Immature natural killer cell (primary cell): ENCODE measurements at places on chromosomes 5 and 9.
A peak's percentile ranks its signal among the peaks of the same experiment; 100 is the strongest.

GRCh38 chr5:132392411-132392810 lies 22.9 kb downstream of the SLC22A5 start:
- DNase-seq = no peak

DNA sequence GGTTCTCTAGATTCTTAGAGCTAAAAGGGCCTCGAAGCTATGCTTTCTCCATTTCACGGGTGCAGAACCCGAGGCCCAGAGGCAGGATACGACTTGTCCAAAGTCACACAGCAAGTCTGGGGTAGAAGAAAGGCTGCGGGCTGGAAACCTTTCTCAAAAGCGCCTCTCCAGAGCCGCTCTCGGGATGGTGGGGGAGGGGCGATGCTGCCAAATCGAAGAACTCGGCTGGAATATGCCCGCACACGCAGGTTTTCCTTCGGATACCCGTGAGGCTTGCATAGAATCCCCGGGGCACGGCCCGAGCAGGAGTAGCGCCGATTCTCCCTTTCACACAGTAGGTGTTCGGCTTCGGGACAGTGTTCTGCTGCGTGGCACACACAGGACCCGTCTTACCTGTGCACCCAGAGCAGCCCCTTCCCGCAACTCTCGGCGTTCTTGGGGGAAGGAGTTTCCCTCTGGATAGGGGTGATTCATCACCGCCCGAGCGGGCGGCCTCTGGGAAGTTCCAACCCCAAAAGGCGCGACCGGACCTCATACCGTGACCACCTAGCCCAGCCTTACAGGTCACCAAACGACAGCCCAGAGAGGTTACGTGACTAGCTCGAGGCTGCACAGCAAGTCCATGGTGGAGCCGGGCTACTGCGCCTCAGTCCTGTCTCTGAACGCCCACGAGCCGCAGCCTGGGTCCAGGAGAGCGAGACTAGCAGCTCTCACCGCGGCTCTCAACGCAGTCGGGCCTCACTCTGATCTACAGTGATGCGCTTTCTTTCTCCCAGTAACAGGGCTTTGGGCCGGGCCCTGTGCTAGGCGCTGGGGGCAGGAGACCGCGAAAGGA lies 4.1 kb downstream of the PAX5 start:
- DNase-seq = no peak

DNA sequence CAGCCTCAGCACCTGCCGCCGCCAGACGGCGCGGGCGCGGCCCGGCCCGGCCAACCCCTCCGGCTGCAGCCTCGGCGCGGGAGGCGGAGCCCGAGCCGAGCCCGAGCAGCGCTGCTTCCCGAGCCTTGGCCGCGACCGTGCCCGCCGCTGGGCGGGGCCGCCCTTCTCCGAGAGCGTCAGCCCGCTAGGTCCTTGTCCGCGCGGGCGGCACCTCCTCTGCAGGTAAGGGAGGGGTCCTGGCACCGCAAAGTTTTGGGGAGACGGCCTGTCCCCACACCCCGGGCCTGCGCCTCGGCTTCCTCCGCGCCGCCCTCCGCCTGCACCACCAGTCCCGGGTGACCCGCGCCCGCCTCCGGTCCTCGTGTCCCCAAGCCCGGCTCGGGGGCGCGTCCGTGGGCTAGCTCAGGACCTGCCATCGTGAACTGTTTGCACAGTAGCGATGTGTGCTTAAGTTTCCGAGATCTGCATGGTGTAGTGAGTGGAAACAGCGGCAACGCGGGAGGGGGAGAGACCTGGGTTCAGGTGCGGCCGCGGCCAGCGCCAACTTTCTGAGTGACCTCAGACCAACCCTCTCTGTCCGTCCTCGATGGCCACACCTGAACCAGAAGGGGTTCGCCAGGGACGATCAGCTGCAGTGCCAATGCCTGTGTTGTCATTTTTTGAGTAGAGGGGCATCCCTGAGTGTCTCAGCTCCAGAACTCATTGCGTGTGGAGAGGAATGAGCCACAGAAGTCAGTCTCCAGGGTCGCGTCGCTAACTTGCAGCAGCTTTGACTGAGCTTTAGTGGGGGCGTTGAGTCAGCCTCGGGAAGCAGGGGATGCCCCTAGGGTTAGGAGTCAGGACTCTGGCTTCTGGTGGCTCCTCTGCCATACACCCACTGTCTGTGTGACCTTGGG lies at the start of gene FRMPD1:
FRMPD1 (plus strand) TSS at position 82 of the 896 bp plus-strand sequence. CDS start 41,688 bp downstream, outside the sequence.
- DNase-seq = peak; percentile 39

GRCh38 chr9:96494215-96494800 lies 44.3 kb downstream of the HABP4 start:
- no peak for DNase-seq

- no peak for DNase-seq
Measured at GRCh38 chr5:117761186-117761585, 1186.6 kb upstream of the SEMA6A start.

- DNase-seq = no peak
Measured at GRCh38 chr5:2023196-2023595, 140.5 kb upstream of the IRX4 start.

DNA sequence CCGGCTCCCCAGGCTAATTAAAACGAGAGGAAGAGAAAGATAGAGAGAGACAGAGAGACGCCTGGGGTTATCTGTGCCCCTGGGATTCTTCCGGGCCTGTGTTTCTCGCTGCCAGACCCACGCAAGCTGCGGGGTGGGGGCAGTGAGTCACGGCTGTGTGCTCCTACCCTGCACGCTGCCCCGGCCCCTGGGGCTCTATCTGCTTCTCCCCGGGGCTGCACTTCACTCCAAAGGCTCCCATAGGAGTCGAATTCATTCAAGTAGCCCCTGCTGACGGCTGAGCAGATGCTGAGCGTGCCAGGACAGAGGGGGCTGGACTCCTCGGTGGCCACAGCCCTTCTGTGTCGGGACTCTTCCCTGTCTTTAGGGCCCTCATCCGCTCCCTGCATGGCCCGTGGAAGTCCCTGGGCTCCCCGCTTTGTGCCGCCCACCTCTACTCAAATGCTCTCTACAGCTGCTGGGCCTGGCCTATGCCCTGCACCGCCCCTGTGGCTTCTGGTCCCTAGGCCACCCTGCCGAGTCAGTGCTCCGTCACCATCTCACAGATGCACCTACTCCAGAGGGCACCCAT lies 22.8 kb downstream of the SARDH start:
- no peak for DNase-seq

- peak; percentile 13 for DNase-seq
Measured at GRCh38 chr9:29212397-29213387, 1639.4 kb upstream of the C9orf72 start.

GRCh38 chr5:4929092-4929655 lies 211.0 kb upstream of the ADAMTS16 start:
- DNase-seq = no peak

DNA sequence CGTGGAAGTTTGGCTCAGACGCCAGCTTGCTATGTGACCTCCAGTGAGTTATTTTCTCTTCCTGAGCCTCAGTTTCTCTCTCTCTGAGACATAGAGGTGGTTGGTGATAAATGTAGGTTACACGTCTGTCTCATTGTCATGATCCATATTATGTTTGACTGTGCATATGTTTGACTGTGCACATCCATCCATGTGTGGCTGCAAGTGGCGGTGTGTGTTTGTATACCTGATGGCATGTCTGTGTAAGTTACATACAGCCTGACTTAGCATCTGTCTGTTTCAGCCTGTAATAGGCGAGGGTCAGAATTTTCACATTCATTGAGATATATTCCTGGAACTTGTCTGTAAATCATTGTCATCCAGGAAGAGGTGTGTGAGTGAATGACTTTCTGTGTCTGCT lies 3.3 kb downstream of the SPARC start:
- DNase-seq = no peak

GRCh38 chr9:122392714-122393113 lies 21.9 kb downstream of the PTGS1 start:
- DNase-seq = no peak

DNA sequence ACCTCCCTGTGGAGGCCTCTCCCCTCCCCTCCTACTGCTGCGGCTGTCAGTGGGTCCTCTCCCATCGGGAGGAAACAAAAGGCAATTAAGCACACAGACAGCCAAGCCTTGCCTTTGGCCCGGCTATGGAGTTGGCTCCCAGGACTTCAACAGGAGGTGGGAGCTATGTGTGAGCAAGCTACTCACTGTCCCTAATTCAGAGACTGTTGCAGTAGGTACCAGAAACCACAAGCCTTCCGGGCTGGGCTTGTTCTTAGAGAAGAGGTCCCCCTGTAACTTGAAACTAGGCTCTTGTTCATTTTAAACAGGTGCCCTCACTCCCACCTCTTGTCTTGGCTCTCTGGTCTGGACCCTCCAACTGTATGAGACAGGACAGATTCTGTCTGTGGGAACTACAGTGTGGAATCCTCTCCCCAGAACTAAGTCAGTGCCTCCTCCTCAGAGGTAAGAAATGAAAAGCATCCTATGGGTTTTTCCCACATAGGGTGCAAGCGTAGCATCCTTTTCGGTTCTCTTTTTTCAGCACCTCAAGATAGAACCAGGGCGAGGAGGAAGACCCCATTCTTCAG lies 561.1 kb downstream of the EBF1 start:
- no peak for DNase-seq

DNA sequence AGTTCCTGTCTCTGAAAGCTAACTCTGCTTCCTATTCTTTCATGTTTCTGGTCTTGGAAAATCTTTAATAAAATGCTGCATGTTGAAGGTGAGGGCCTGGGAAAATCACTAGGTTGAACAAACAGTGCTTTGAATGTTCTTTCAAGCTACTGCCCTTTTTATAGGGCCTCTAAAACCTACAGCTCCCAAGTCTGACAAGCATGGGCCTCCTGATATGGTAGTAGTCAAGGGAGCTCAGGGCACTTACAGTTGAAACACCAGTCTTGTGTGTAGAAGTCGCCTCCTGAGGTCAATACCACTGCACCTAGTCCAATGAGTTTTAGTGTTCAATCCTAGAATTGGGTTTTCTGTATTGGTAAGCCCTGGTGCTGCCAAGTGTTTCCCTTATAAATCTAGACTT lies 20.5 kb downstream of the VLDLR start:
- DNase-seq = no peak

GRCh38 chr5:146499680-146500079 lies 16.3 kb downstream of the GPR151 start:
- no peak for DNase-seq

- no peak for DNase-seq
Measured at GRCh38 chr5:143065185-143065965, 295.2 kb downstream of the ARHGAP26 start.

DNA sequence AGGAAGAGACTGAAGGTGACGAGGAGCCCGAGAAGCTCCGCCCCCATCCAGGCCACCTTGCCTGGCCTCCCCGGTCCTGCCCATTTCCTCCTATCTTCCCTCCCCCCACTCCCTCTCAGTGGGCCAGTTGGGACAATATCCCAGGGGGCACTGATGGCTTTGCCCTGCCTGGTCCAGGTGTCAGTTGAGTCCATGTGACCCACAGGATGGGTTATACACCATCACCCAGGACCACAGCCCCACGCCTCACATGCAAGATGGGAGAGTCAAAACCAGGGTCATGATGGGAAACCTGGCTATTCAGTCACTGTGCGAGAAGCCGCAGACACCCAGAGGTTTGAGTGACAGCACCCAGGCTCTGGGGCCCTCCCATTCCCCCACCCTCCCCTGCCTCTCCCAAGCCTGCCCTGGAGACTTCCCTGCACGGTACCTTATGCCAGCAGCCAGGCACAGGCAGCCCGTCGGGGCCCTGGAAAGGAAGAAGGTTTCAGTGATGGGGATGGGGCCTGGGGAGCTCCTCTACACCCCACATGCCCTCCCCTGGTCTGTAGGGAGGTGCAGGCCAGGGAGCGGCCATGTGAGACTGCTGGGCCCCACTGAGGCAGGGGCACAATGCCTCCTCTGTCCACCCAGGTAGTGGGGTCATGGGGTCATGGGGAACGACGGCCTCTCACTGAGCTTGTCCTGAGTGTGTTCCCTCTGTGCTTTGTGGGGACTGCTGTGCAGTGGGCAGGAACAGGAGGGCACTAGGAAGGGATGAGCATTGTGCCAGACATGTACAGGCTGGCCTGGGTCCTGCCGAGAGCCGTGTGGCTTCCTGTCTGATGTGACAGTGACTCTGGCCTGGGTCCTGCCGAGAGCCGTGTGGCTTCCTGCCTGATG lies 6.3 kb upstream of the PHYKPL start:
- DNase-seq = peak; percentile 74

- no peak for DNase-seq
Measured at GRCh38 chr5:134749415-134749814, 9.2 kb upstream of the DDX46 start.

DNA sequence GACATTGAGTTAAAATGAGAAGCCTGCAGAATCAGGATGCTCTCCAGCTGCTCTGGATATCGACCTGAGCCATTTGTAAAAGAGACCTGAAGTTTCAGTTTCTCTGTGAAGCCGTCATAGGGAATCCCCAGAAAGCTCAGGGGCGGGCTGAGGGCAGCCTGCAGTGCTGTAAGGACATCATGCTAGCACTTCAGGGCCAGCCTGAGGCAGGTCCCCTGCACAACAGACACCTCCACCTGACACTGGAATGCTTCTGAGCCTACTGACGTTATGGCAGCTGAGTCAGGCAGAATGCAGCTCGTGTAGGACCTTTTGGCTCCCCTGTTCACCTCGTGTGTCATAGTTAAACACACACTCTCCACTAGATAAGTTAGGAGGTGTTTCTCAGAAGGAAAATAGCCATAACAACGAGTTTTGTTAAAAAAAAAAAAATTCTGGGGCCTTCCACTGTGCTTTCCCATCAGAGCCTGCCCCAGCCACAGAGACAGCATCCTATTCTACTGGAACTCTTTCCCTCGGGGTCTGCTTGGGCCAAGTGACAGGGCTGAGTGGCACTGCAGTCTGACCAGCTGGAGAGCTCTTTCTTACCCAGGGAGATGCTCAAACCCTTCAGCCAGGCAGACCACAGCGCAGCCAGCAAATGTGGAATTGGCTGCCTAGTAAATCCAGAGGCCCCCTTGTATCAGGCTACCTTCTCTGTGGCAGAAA lies 354.9 kb downstream of the DIRAS2 start:
- DNase-seq = no peak

GRCh38 chr5:112742424-112742823 lies 4.7 kb downstream of the APC start:
- no peak for DNase-seq

- no peak for DNase-seq
Measured at GRCh38 chr9:127059765-127060361, 62.6 kb downstream of the ANGPTL2 start.

- DNase-seq = no peak
Measured at GRCh38 chr9:20474496-20474895, 147.8 kb downstream of the MLLT3 start.

- DNase-seq = peak; percentile 53
Measured at GRCh38 chr5:139708877-139709581, 60.9 kb downstream of the CXXC5 start.

- peak; percentile 67 for DNase-seq
Measured at GRCh38 chr5:177403102-177403791, 2.8 kb upstream of the PFN3 start.

DNA sequence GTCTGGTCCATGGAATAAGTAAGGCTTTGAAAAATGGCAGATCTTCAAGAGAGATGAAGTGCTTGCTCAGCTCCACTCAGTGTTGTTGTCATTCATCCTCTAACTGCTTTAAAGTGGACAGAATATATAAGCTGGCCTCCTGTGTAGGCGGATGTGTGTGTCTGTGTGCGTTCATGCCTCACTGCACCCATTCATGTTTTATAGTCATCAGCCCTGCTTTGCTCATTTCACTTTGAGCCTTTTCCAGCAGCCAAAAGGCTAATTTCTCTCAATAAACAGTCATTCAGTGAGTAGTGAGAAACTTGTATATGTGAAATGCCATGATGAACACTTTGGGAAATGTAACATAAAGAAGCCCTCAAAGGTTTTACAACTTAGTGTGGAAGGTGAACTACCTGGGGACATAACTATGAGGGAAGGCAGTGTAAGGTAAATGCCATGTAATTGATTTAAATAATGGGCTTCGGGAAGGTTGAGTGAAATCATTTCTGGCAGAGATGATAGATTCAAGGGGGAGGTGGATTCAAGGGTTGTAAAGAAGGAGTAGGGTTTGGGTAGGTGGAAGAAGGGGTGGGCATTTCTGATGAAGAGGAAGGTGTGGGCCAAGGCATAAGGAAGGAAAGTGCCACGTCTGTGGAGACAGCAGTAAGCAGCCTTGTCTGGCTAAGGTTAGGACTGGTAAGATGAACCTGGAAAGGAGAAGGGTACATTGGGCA lies 15.7 kb downstream of the TTC23L start:
- no peak for DNase-seq
